ENCODE measurements at places on chromosomes 12 and 14. TPM values are rescaled to one million over a fixed set of nuclear protein-coding genes. Genes with fewer than 3 reads are reported as not detected.

Gene MORN3
- total RNA-seq: 0.89 TPM

Gene TRPV4
- total RNA-seq: 14.0 TPM

DNA sequence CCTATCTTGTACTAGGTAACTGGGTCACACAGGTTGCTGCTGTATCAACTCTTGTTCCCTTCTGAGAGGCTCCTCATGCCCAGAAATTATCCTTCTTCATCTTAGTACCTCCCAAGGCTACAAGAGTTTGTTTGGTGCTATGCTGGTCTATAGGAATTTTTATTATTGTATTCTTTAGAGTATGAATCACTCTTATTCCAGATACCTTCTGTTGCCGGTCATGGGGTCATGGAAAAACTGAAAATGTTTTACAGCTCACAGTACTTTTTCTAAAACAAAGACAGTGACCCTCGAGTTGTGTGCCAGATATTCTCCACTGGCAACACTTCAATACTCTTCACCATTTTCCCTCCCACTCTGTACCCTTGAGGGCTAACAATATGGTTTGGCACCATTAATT is 1598.0 kb upstream of the TMEM132C start:
- no peak overlapping the region for H3K4me3 ChIP-seq
- H3K27ac ChIP-seq: no peak overlapping the region
- no peaks in the 10 kb centered on the region for H3K4me1 ChIP-seq
- DNase-seq: no peak

Gene MUCL1
- not detected for total RNA-seq

DNA sequence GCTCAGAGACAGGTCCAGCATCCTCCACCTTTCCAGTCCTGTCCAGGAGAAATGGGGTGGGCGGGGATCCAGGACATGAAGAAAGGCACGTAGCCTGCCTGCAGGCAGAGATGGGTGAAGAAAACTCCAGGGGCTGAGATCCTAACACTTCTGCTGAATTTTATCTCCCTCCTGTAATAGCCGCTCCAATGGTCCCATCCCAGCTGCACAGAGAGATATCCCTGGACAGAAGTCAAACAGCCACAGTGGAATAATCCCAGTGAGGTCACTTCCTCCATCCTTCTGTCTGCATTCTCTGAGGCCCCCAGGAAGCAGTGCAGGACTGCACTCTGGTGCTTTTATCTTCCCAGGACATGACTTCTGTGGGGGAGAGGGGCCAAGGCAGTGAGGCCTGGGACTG is 26.3 kb downstream of the KRT18 start:
- no peak overlapping the region for H3K4me3 ChIP-seq
- H3K27me3 ChIP-seq: no peaks in the 10 kb centered on the region
- peaks cover 13% of the 10 kb centered on the region for H3K4me1 ChIP-seq

Gene ANO2
- total RNA-seq: 28.5 TPM

GRCh38 chr12:106682594-106683234 is 91.8 kb upstream of the RIC8B start:
- no peaks in the 10 kb centered on the region for H3K36me3 ChIP-seq
- H3K4me3 ChIP-seq: no peak overlapping the region
- no peaks in the 10 kb centered on the region for H3K4me1 ChIP-seq
- DNase-seq: peak; percentile 38

DNA sequence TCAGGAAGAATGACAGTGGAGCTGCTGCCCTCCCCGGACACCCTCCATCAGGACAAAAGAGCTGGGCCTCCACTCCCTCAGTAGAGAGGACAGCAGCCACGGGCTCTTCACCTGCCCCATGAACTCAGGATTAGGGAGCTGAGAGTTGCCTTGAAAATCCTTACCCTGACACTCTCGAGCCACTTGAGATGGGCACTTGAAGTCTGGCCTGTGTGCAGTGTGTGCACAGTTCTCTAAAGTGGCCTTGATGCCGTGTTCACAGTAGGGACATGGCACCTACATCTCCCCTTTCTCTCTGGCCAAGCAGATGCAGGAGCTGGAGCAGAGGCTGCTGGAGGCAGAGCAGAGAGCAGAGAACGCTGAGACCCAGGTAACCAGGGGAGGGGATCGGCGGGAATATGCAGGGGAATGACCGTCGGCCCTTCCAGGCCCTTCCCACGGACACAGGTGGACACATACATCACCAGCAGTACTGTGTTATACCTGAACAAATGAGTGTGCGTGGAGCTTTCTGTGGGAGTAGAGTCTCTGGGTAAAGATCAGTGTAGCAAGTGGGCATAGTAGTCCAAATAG is 22.5 kb downstream of the PLEKHH1 start:
- no peak for DNase-seq
- H3K36me3 ChIP-seq: peaks cover 8% of the 10 kb centered on the region
- no peaks in the 10 kb centered on the region for H3K4me1 ChIP-seq
- H3K4me3 ChIP-seq: no peak overlapping the region
- no peak overlapping the region for H3K27ac ChIP-seq

DNA sequence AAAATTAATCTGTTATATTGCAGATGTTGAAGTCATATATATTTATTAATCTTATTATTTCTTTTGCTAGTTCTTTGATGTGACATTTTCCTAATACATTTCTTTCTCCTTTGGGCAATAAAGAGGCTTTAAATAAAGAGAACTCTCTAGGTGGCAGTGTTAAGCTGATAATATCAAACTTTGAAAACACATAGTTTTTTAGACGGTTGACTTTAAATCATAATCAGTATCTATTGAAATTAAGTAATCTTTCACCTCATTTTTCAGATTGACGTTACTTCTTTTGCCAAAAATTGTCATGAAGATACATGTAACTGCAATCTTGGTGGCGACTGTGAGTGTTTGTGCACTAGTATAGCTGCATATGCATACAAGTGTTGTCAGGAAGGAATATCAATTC is 130.8 kb upstream of the PTPRQ start:
- H3K4me3 ChIP-seq: no peak overlapping the region
- no peak for DNase-seq
- no peak overlapping the region for H3K27ac ChIP-seq

GRCh38 chr12:86917121-86917520 is 660.9 kb upstream of the MGAT4C start:
- DNase-seq: no peak
- H3K27me3 ChIP-seq: no peaks in the 10 kb centered on the region
- H3K4me1 ChIP-seq: no peaks in the 10 kb centered on the region
- no peak overlapping the region for H3K27ac ChIP-seq

- H3K4me3 ChIP-seq: no peak overlapping the region
- H3K27me3 ChIP-seq: no peaks in the 10 kb centered on the region
- no peaks in the 10 kb centered on the region for H3K36me3 ChIP-seq
- no peaks in the 10 kb centered on the region for H3K4me1 ChIP-seq
- no peak overlapping the region for H3K27ac ChIP-seq
Observed at GRCh38 chr12:120019938-120020337, 30.9 kb downstream of the BICDL1 start.

- H3K4me1 ChIP-seq: peaks cover 4% of the 10 kb centered on the region
- no peaks in the 10 kb centered on the region for H3K27me3 ChIP-seq
- no peak overlapping the region for H3K27ac ChIP-seq
Observed at GRCh38 chr14:104142946-104143470, 4.6 kb downstream of the KIF26A start.

DNA sequence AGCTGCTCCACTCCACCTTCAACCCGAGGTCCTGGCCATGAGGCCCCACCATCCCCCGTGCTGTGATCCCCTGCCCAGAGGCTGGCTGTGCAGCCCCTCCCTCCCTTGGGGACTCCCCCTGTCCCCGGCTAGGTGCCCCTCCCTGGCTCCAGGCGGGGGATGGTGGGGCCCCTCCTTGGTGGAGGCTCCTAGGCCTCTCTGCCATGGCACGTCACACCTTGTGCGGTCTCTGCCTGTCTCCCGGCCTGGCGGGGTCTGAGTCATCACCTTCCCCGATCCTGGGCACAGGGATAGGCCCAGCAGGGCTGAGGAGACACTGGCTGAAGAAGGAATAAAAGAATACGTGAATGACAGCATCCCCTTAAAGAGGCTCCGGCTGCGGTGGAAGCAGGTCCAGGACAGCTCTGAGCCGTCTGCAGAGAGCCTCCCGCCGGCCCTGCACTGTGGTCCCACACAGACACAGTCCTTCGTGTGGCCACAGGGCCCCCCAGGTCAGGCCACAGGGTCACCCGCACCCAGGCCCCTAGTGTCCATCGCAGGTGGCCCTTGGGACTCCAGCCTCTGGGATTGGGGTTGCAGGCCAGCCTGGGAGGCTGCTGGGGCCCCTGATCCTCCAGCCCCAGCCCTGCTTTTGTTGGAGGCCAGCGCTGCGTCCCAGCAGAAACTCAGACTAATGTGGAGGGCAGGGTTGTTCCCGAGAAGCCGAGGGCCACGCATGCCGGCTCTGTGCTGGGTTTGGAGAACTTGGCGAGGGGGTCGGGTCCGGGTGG is 43.6 kb downstream of the KIF26A start:
- no peaks in the 10 kb centered on the region for H3K27me3 ChIP-seq
- H3K36me3 ChIP-seq: no peaks in the 10 kb centered on the region
- no peaks in the 10 kb centered on the region for H3K4me1 ChIP-seq
- DNase-seq: no peak
- no peak overlapping the region for H3K27ac ChIP-seq

Gene BIN2
- total RNA-seq: not detected

Gene IAPP
- total RNA-seq: not detected

Gene EXOC5
- 107 TPM for total RNA-seq
